Fibroblast of mammary gland (primary cell): ENCODE measurements at places on chromosomes 16 and 17.
A peak's percentile ranks its signal among the peaks of the same experiment; 100 is the strongest.

GRCh38 chr17:75689441-75689873 is 22.3 kb downstream of the SAP30BP start:
- DNase-seq: no peak

DNA sequence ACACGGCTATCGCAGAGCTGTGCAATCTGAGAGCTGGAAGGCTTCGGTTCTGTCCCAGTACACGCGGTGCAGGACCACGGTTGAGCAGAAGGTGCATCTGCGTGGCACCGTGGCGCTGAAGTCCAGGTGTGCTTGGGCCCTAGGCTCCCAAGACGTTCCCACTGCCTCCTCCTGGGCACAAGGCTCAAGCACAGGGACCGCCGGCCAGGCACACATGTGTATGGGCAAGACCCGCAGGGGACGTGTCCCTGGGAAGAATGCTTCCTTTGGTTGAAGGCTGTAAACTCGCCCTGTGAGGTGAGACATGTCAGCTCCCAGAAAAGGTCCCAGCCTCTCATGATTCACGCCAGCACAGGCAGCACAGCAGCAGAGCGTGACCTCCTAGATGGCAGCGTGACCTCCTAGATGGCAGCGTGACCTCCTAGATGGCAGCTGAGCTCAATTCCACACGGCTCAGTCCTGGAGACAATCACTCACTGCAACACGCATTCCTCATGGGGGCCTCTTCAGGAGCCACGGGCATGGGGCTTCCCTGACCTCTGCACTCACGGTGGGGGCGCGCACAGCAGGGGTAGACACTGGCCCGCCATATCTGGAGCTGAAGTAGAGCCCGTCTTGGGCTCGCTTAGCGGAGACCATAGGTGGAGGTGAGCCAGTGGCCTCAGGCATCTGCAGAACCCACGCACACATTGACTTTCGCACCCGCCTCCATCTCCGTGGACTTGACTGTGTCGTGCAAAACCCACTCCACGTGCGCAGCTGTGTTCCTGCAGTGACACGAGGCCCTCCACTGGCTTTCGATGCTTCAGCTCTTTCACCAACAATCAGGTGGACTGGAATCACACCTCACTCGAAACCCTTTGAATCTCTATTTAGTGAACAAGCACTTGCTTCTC is 85.0 kb upstream of the CHMP6 start:
- no peak for DNase-seq

DNA sequence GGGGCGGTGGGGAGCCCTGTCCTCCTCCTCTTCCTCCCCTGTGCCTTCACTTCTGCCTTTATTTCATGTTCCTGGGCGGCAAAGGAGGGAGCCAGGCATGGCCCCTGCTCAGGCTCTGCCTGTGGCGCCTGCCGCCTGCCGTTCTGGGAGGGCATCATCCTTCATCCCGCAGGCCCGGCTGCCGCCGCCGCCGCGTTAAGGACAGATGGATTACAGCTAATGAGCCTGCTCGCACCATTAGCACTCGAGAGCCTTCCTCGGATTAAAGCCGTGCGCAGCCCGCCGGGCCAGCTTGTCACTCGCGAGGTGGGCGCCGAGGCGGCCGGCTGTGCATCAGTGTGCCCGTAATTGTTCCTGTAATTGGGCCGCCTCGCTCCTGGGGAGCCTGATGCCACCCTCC is 127.7 kb upstream of the GSE1 start:
- DNase-seq: no peak

DNA sequence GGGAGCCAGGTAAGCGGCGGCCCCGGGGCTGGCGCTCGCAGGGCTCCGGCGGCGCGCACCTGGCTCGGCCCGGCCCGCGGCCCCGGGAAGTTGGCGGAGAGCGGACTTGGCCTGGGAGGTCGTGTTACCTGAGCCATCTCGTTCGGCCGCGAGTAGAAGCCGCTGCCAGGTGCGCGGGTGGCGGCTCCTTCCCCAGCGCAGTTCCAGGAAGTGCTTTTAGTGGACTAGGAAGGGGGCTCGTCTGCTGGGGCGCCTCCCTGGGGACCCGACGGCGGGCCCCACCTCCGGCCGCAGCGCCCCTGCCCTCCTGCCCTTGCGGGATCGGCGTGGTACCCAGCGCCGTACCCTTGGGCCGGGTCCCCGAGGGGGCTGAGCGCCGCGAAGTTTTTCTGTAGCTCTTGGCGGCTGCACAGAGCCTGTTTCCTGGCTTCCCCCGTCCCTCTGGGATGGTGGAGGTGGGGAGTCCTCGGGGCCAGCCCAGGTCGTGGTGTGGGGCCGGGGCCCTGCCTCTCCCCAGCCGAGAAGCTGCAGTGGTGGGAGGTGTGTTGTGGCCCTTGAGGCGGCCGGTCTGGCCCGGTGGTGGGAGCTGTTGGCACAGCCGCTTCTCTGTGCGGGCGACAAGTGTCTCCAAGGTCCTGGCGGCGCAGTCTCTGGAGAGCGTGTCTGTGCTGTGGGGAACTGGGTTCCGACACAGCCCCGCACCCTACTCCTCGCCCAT is 96.9 kb downstream of the RAB11FIP4 start:
- no peak for DNase-seq

GRCh38 chr17:18225121-18225641 is at the start of gene LLGL1:
Gene LLGL1, plus strand, starts transcription at chr17:18225635. Its CDS starts 48 bp downstream, at chr17:18225683.
- peak; percentile 92 for DNase-seq

GRCh38 chr16:88527186-88527936 is 42.8 kb upstream of the ZC3H18 start:
- peak; percentile 55 for DNase-seq

DNA sequence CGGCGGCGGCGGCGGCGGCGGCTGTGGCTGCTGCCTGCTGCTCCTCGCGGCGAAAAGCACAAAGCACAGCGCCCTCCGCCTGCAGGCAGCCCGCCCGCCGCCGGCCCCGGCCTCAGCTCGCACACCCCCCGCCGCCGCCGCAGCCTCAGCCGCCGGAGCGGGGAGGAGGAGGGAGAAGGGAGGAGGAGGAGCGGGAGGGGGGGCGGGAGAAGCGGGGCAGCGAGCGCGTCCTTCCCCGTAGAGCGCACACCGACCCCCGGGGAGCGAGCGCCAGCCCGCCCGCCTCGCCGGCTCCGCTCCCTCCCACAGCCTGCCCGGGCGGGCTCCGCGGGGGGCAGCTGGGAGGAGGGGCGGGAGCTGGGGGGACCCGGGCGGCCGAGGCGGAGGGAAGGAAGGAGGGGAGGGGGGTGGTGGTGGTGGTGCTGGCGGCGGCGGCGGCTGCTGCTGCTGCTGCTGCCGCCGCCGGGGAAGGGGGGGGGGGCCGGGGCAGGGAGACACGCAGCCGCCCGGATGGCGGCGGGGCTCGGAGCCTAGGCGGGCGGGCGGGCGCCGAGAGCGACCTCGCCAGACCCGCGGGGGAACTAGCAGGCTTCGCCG is at the start of gene UBTF:
Gene UBTF (minus strand): TSS at position 60 of the 597 bp plus-strand sequence. CDS start 1,446 bp downstream, outside the sequence.
- peak; percentile 36 for DNase-seq

DNA sequence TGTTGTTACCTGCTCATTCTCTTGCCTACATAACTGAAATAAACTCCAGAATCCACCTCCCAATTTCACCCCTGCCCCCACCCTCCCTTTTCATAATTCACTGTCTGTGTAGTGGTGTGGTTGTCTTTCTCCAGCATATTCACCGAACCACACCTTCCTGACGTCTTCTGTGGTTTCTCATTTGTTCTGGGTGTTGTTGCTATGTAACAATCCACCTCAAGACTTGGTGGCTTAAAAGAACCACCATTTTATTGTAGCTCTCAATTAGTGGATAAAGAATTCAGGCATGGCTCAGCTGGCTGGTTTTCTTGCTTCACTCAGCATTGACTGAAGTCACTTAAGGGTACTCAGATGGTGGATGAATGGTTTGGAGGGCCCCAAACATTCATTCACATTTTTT is 229.8 kb downstream of the MAF start:
- DNase-seq: no peak

- peak; percentile 59 for DNase-seq
Observed at GRCh38 chr17:13031718-13032350, 14.0 kb upstream of the ELAC2 start.

GRCh38 chr17:28667870-28668269 is 5.9 kb downstream of the SUPT6H start:
- DNase-seq: no peak

DNA sequence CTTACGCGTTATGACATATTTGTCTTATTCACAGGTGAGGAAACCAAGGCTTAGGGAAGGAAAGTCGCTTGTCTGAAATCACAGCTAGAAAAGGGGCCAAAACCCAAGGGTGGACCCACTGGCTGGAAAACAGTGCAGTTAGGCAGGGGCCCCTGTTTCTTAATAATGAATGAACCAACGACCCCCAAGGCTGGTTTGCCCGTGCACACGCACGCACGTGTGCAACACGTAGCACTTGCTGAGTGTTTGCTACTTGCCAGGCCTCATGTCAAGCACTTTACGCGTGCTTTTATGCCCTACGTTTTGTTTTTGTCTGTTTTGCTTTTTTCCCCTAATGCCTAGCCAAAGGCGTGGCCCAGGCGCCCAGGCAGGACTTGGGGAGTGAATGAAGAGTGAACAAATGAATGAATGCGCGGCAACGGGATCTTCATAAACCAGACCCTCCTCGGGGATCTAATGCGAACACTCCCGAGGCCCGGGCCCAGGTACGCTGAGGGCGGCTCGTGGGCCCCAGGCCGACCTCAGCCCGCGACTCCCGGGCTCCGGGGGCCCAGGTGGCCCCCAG is 571 bp upstream of the USP10 start:
- DNase-seq: no peak

DNA sequence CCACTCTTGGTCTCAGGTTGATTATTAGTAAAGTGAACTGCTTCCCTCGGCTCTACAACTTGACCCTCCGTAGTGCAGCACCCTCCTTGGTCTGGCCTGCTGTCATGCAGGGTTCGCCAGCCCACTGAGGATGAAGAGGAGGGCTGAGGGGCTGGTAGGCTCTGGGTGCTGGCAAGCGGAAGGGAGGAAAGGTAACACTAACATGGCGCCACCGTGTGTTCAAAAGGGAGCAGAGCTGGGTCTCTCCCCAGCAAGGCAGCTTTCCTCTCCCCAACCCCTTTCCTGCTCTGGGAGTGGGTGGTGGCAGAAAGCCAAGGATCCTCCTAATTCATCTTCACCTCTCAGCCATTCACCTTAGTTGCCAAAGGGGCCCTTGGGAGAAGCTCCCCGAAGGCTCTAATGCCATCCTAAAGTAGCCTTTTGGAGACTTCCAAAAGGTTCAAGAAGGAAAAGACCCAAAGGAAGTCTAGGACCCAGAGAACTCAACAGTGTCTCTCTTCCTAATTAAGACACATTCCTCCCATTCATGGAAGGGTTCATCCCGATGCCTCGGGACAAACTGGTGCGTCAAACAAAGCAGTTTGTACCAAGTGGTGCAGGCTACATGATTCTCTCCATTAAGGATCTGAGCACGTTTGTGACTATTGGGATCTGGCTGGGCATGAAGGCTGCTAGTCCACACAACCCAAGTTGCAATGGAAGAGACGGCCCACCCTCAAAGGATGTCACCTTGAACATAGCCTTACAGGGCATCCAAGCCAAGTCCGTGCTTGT is 90.8 kb upstream of the TOB1 start:
- peak; percentile 55 for DNase-seq

GRCh38 chr17:14926526-14927122 is 338.5 kb downstream of the PMP22 start:
- peak; percentile 84 for DNase-seq

DNA sequence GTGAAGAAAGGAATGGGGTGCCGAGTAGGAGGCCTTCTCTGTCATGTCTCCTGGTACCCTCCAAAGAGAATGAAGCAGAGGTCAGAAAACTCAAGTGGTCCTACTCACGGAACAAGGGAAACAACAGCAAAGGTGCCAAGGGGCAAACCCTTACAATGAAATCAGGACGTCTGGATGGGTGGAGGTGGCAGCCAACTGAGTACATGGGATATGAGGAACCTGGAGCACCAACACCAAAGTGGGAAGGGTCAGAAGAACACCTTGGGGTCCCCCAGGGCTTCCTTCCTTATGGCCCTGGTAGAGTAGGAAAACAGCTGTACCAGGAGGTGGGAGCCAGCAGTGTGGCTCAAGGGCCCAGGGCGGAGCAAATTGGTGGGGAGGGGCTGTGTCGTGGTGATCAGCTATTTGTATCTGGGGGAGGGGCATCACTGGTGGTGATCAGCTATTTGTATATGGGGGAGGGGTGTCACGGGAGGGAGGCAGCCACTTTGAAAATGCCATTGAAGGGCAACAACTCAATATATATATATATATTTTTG is 643 bp downstream of the HIGD1B start:
- DNase-seq: no peak

GRCh38 chr16:83137326-83137781 is 510.6 kb downstream of the CDH13 start:
- peak; percentile 60 for DNase-seq
